ENCODE measurements at places on chromosomes 13 and 19. TPM values are rescaled to one million over a fixed set of nuclear protein-coding genes. Genes with fewer than 3 reads are reported as not detected.

ZNF154 gene
- 7.6 TPM for total RNA-seq

GRCh38 chr13:39571502-39572092, 31.4 kb downstream of the LHFPL6 start:
- DNase-seq: no peak

GRCh38 chr19:47378246-47378645, 29.1 kb downstream of the DHX34 start:
- DNase-seq: no peak

MCF2L gene
- 19.2 TPM for total RNA-seq

STARD13 gene
- 25.3 TPM for total RNA-seq

ZNF546 gene
- 8.9 TPM for total RNA-seq

- peak; percentile 83 for DNase-seq
These were observed 17.7 kb downstream of the RFX2 start for GRCh38 chr19:6092329-6093286.

GRCh38 chr19:7597689-7598088, 2.0 kb downstream of the CAMSAP3 start:
- DNase-seq: no peak

CEACAM1 gene
- 0.62 TPM for total RNA-seq

MCEMP1 gene
- not detected for total RNA-seq

ADAMTS10 gene
- total RNA-seq: 28.1 TPM

DNA sequence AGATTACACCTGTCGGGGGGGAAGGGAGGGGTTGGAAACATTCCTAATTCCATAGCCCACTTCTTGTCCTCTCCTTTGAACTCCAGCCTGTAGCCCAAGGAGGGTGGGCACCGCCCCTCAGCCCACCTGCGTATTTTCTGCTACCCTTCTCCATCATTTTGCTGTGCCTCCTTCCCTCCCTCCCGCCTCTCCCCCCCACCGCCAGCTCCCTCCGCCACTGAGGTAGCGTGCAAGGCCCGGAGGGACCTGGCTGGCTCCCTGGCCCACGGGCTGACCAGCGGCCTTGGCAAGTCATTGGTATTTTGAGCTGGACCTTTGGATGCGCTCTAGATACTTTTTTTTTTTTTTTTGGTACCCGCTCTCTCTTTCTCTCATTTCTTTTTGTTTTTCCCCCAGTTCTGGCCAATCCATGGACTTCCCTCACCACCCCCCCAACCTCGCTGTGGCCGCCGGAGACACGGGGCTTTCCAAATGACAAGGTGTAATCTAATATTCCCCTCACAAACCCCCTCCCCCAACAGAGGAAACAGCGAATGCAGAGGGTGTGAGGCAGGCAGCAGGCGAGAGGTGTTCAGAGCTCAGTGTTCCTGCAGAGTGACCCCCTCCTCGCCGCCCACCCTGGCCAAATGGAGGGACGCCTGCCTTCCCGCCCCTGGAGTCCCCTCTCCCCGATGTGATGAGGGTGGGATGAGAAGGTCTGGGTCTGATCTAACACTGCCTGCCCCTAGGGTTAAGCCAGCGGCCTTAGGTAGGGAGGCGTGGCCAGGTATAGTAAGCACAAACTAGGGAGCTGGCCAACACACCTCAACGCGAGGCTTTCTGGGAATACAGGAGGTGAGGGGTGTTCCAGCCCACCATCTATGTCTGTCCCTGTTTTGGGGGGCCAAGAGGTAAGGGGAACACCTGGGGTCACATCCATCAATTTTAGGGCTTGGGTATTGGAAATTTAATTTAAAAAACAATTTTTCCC, 89.2 kb downstream of the PTPRS start:
- no peak for DNase-seq

MAG gene
- 2.6 TPM for total RNA-seq

GRCh38 chr13:74133657-74134201, 475 bp downstream of the KLF12 start:
- peak; percentile 99 for DNase-seq

DNA sequence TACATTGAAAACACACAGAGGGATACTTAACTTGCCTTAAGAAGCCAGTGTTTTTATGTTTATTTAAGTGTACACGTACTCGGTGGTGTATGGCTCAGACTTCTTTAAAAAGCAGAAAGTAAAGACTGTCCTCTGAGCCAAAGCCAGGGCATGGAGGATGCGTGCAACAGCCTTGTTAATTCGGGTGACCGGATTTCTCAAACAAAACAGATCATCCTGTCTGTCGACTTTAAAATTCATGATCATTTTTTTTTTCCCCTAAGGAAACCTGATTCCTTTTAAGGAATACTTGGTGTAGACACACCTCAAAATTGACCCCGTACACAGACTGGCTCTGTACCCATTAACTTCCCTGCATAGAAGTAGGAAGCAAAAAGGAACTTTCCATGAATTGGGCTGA, 124.7 kb upstream of the RNF113B start:
- no peak for DNase-seq

GRCh38 chr13:83935566-83935965, 53.3 kb upstream of the SLITRK1 start:
- no peak for DNase-seq

C5AR2 gene
- total RNA-seq: 0.40 TPM

PCDH9 gene
- 8.3 TPM for total RNA-seq

GRCh38 chr13:48901781-48902180, 73.9 kb upstream of the FNDC3A start:
- DNase-seq: peak; percentile 2

GRCh38 chr13:44287958-44288357, 85.7 kb upstream of the SERP2 start:
- peak; percentile 79 for DNase-seq

ZNF329 gene
- total RNA-seq: 19.0 TPM

GRCh38 chr13:71808708-71809107, 58.3 kb downstream of the DACH1 start:
- no peak for DNase-seq

DNA sequence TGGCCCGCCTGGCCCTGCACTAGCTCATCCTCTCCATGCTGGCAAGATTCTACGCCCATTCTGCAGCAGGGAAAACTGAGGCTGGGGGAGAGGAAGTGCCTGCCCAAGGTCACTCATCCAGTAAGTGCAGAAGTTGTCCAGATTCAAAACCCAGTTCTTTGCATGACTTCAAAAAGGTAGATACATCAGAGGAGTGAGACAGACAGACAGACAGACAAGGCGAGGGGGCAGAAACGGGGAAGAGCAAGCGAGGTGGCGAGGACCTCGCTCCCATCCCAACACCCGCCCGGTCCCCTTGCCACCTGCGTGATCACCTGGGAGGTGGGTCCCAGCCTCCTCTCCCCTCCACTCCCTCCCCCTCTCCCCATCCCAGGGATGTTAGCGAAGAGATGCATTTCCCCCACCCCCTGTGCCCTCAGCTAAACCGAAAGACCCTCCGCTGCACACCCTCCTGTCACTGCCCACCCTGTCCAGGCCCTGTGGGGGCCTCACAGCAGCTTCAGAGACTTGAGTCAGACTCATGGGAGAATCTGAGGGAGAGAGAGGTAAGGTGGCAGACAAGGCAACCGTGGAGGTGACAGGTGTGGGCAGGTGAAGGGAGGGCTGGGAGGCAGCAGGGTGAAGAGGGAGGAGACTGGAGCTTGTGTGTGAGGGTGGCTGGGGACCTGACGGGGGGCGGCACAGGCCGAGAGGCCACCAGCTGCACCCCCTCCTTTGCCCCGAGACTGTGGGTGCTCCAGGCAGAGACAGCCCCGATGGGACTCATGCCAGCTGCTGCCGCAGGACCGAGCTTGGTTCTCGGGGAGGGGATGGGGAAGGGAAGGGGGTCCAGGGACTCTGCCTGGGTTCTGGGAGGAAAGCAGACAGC, 18.9 kb downstream of the LRRC4B start:
- no peak for DNase-seq

RASGRP4 gene
- total RNA-seq: 0.98 TPM

VSTM2B gene
- total RNA-seq: 0.27 TPM

- DNase-seq: peak; percentile 36
These were observed 12.4 kb upstream of the RANBP3 start for GRCh38 chr19:5990289-5990797.

CEACAM3 gene
- 0.09 TPM for total RNA-seq

- no peak for DNase-seq
These were observed 19.6 kb upstream of the RAP2A start for GRCh38 chr13:97414392-97414791.

ZNF534 gene
- total RNA-seq: 0.22 TPM

GRCh38 chr19:45667620-45668341, at the start of gene GIPR:
GIPR (plus strand) TSS chr19:45668221; CDS start chr19:45669521, 1,300 bp downstream.
- no peak for DNase-seq

TEX26 gene
- total RNA-seq: 0.09 TPM

DNA sequence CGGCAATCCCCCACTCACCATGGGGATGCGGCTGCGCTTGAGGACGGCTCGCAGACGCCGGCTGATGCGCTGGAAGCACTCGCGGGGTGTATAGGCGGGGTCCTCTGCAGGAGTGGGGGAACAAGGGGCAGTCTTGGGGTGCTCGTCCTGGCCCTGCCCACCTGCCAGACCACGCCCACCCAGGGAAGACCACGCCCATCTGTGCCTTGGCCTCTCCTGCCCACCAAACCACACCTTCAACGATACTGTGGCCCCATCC, 6.7 kb downstream of the RNU6-9 start:
- DNase-seq: no peak

IL11 gene
- total RNA-seq: 0.31 TPM

DNA sequence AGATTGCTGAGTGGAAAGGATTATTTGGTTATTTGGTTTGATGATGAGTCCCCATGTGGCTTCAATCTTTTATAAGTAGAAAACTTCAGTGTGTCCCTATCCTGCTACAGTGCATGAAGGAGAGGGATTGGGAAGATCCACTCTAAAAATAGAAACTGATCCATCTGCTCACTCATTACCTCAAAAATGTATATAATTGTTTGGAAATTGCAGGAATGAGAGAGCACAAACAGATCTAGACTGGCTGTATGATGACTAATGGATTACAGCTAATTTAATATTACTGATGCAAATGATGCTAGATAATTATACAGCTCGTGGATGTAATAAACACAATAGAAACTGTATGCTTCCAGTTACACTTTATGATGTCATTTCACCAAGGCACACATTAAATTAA, 625.3 kb upstream of the PRR20A start:
- DNase-seq: no peak

C19orf73 gene
- total RNA-seq: 0.35 TPM

F2RL3 gene
- 0.31 TPM for total RNA-seq

LILRB1 gene
- total RNA-seq: 0.53 TPM

- peak; percentile 94 for DNase-seq
These were observed 36.3 kb downstream of the SHISA2 start for GRCh38 chr13:26015271-26016125.

CEACAM7 gene
- total RNA-seq: not detected

SEMA6B gene
- 15.6 TPM for total RNA-seq

DNA sequence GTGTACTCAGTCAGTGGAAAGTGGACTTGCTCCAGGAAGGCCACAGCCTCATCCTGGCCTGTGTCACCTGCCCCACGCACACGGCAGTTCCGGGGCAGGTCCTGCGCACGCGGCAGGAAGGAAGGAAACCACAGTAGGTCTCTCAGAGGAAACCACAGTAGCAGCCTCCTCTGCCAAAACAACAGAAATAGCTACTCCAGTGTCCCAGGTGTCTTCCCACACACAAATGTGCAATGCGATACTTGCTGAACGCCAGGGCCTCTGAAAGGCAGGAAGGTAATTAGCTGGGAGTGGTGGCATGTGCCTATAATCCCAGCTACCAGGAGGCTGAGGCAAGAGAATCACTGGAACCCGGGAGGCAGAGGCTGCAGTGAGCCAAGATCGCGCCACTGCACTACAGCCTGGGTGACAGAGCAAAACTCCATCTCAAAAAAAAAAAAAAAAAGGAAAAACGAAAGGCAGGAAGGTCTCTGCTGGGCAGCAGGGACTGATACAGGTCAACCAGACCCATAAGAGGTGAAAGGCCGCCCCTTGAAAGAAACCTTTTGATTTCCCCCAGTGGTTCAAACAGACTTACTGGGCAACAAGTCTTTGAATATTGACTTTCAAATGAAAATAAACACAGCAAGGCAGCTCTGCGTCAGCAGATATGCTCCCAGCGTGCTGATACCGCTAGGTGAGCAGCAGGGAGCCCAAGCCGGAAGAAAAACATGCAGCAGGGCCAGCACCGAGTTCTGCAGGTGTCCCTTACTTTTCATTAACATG, 49.5 kb downstream of the CRYL1 start:
- DNase-seq: peak; percentile 22

DNA sequence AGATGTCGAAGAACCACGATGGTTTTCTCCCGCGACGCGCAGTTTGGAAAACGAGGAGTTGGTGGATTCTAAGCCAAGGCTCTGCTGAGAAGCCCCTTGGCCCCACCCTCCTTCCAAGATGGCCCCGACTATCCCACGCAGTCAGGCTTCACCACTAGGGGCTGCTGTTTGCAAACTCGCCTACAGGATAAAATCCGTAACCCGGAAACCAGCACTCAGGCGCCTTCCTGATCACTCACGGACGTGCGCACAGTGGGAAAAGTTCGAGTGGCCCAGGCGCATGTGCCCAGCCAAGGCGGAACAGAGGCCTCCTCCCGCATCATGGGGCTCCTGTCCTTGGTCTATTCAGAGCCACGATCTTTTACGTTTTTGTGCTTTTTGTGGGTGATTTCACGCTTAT, 19.2 kb upstream of the UQCR11 start:
- DNase-seq: peak; percentile 65

GRCh38 chr19:15264061-15264932, 32.0 kb upstream of the EPHX3 start:
- DNase-seq: peak; percentile 84

DNA sequence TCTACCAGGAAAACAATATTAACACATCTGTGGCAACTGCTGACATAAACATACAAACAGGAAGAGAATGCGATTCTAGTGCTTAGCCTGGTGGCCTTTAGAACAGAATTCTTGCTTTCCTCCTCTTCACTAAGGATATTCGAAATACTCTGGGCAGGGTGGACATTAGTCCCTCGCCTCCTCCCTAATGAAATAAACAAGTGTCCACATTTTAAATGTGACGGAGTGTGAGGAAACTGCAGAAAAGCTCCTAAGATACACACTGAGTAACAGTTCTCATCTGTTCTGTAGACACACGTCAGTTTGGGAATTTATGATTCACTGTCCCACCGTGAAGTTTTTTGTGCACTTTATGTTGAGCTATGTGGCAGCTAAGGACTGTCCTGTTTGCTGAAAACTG, 639 bp downstream of the STARD13 start:
- peak; percentile 55 for DNase-seq

CHST8 gene
- total RNA-seq: 0.22 TPM

ATP4A gene
- not detected for total RNA-seq

GRCh38 chr13:107713314-107713713, 502.0 kb downstream of the LIG4 start:
- DNase-seq: no peak

GRCh38 chr13:72430923-72431322, 296.5 kb downstream of the MZT1 start:
- DNase-seq: no peak

Data from muscle of leg (tissue), 16 donors.